Stimulated activated CD8-positive, alpha-beta memory T cell treated with anti-CD3 and anti-CD28 coated beads, Interleukin-12 subunit alpha, Interleukin-12 subunit beta, amount 100 ng/mL, for 1 hour (primary cell): ENCODE measurements at places on chromosomes 1 and 21.

DNA sequence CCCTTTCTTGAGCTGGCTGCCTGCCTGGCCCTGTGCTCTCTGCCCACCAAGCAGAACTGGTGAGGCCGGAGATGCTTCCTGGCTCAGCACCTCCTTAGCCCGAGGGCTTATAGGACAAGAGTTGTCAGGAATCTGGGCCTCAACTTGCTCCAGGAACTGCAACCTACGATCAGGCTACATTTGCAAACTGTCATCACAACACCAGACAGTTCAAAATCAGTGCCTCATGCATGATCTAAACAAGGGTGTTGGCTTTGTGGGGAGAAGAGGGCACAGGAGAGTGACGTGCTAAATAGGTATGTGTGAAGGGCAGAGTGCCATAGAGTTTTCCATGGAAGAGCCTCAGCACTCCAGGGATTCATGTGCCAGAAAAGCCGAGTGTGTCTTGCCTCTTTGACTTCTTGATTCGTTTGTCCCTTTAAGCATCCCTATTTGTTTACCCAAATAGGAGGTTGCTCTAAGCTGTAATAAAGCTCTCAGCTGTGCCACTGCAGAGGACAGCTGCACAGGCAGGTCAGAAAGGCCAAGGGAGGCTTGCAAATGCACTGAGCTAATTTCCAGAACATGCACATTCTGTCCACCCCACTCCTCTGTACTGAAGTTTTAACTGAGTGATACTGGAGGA, 30.2 kb upstream of the NEK2 start:
- DNase-seq = no peak

DNA sequence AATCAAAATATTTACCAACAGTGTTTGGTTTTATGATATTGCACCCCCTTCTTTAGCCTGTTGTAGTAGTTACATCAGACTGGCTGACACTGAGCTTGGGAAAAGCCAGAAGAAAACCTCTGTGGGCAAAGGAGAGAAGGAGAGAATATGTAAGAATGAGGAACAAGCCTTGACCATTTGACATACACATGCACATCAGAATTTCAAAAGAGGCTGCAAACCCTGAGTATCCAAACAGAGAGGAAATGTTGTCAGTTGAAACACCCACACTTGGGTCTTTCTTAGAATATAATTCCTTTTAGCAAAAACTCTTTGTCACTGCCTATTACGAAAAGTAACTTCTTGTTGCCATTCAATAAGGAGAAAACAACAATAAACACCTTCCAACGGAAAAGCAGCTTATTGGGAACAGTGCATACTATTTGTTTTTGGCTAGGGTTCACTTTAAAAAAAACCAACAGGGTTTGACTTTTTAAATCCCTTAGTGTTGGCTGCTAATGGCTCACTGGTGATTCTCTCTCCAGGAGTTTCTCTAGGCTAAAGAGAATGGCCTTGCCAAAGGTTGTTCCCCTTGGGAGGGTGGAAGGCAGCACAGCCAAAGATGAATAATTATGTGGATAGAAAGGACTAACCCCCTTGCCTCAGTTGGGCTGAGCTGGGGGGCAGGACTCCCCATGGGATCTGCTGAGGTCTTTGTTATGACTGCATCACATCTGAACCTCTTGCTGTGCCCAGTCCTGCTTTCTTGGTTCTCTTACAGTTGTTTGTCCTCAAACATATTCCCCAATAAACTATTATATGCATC, 48.9 kb downstream of the GORAB start:
- no peak for DNase-seq

DNA sequence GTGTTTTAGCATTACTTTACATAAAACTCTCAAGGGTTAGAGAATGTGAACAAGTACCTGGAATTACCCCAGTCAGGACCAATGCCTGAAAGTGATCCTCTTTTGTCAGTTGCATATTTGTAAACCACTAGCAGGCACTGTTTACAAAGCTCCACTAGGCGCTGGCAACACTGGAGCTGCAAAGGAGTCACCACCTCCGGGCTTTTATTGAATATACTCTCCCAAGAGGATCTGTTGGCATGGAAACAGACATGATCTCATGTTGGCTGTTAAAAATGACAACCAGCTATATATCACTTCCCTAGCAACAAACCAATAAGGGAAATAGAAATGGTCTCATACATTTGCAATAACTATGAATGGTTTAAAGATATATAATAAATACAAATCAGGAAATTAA, 116.0 kb downstream of the TTLL7 start:
- no peak for DNase-seq

DNA sequence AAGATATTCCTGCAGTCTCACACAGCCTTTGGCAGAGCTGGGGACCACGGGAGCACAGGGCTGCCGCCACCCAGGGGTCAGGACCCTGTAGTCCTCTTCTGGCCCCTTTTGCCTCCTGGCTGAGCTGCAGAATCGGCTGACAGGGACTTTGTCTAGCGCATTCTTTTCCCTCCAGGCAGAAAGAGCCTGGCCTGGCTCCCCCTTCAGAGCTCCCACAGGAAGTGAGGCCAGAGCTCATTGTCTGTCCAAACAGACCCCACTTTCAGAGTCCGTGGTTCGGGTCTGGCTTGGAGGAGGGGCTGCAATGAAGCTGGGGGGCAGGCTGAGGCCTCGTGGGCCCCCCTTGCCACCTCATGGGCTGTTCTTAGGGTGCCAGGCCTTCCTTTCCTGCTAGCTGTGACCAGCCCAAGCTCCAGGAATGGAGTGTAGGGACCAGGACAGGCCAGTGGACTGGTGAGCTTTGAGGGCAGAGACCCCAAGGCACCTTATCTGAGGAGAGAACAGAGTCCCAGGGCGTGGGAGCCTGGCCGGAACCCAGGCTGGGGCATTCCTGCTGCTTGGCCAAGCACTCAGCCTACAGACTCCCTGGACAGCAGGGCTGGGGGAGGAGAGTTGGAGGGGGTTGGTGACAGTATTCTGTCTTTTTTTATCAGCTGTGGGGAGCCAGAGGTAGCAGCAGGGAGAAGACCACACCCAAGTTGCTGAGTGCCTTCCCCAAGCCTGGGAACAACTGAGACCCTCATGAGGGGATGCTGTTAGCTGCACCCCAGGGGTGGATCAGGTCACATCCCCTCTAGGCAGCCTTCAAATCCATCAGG, 4.7 kb downstream of the CELSR2 start:
- DNase-seq = no peak

DNA sequence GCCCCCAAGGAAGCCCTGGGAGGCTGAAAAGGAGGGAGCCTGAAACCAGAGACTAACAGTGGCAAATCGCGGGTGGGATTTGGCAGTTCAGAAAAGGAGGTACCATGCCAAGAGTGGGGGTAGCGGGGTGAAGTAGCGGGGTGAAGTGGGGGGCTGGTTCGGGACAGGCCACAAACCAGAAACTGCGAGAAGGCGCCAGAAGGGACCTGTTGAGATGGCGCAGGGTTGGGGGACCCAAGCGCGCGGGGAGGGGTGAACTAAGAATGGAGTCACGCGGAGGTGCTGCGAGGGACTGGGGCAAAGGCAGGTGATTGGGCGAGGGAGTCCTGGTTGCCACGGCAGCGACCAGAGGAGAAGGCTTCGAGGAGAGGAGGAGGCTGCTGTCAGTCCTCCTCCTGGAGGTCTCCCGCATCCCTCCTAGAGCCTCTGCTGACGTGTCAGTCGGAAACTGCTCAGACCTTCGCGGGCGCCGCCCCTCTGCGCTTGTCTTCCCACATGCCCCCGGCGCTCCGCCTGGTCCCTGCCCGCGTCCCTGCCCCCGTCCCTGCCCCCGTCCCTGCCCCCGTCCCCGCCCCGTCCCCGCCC, 438 bp upstream of the MIA3 start:
- peak; percentile 90 for DNase-seq

GRCh38 chr1:213976665-213977485, 10.9 kb upstream of the PROX1 start:
- no peak for DNase-seq

DNA sequence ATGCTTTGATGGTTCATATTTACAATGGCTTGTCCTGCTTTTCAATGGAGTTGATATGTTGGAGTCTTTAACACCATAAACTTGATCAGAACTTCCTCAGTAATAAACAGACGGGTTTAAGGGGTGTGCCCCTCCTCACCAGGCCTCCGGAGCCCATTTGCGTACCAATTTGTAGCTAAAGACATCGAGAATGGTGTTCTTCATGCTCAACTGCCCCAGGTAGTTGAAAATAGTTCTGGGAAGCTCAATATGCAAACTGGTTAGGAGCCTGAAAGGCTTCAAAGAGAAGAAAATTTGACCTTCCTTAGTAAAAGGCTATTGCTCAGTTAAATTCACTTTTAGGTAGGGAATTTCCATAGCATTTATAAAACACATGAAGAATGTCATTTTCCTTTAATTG, 68.1 kb upstream of the RRP15 start:
- no peak for DNase-seq

DNA sequence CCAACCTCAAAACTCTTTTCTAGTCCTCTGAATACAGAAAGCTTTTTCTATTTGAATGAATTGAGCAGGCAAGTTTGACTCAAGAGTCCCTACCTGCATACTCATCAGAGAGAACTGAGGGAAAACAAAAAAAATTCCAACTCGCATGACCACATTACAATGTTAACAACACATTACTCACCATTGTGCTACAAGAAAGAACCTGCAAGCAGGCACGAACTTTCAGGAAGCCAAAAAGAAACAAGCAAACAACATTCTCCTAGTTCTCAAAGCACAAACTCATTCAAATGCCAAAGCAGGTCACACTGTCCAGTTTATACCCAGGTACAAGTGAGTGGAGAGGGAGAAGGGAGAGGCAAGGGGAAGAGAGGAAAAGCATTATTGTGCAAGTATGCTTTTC, 14.6 kb downstream of the OTUD7B start:
- no peak for DNase-seq
